ENCODE measurements at places on chromosomes 2 and 18. TPM values are rescaled to one million over a fixed set of nuclear protein-coding genes. Genes with fewer than 3 reads are reported as not detected.

DNA sequence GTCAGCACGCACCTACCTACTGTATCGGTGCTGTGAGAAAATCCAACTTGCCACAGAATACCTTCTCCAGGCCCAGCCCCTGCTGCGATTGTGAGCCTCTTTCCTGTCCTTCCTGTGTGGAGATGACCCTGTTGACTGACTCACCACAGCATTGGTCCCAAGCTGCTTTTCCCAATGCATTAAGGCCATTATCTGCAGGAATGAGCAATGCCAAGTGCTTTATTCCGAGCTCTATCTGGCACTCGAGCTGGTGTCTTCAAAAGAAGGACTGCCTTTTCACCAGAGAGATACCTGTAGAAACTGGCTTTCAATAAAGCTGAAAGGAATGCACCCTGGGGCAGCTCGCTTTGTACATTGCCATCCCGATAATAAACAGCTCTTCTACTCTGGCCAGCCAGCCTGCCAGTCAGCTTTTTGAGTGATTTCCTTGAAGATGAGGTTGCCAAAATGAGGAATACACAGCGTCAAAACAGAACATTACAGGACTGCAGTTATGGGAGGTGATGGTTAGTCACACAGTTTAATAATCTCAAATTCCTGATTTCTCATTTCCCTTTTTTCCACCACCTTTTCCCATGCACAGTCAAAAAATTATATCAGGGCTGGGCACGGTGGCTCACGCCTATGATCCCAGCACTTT lies 8.3 kb upstream of the RNF103 start:
- DNase-seq = no peak

DNA sequence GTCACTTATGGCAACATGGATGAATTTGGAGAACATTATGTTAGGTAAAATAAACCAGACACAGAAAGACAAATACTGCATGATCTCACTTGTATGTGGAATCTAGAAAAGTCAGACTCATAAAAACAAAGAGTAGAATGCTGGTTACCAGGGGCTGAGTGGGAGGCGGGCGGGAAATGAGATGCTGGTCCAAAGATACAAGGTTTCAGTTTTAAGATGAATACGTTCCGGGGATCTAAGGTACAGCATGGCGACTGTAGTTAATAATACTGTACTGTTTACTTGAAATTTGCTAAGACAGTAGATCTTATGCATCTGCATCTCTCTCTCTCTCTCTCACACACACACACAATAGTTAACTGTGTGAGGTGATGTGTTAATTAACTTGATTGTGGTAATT lies 14.2 kb downstream of the FAM110C start:
- DNase-seq = no peak

DNA sequence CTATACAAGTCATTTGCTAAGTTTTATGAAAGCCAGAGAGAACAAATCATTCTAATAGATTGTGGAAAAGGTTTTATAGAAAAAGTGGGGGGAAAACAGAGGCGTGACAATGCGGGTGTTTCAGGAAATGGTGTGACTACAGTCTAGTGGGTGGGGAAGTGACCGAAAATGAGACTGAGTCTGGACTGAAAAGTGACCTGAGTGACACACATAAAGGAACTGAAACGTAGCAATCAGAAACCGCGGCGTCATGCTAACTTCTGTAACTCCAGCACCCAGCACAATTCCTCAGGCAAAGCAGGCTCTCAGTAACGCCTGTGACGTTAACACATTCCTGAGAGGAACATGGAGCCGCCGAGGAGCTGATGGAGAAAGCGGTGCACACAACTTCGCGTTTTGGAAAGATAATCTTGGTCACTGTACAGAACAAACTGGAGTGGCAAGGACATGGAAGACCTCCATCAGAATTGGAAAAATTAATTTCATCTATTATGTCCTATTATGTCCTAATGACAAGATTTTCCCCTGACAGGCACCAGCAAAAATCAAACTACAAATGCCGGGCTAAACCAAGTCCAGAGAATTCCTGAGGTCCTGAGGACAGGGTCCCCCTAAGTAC lies 1.4 kb upstream of the CD226 start:
- DNase-seq = no peak

DNA sequence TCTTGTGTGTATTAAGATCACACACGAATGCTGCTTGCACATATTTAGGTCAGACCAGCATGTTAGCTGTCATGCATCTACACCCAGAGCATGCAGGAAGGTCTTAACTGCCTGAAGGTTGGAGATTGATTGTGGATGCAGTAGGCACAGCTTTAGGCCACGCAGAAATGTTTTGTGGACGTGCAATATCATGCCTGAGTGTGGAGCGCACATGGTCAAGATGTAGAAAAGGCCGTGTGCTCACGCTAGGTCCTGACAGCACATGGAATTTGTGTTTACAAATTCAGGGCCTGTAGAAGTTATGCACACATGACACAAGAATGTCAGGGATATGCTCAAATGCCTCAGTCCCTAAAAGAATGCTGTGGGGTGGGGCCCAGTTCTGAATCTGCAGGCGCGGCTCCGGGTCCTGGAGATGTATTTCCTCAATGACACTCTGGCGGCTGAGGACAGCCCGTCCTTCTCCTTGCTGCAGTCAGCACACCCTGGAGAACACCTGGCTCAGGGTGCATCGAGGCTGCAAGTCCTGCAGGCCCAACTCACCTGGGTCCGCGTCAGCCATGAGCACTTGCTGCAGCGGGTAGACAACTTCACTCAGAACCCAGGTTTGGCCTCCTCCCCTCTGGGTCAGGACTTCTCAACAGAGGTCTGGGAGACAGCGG lies 27.9 kb downstream of the MARCO start:
- no peak for DNase-seq

- no peak for DNase-seq
These were observed 670.7 kb upstream of the ZNF804A start for GRCh38 chr2:183927406-183928325.

DNA sequence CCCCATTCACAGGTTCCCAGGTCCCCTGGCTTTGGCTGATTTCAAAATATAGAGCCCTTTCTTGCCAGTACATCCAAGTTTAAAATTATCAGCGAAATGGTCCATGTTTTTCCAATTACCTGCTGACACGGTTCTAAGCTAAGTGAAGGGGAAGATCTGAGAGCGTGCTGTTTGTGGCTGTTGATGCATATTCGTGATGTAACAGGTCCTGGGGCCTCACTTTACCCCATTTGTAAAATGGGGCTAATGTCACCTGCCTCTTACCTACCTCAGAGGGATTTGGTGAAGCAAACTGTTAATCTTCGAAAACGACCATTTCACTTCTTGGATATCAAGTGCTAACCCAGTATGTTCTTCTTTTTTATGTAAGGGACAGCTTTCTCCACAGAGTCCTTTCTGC lies 33.0 kb downstream of the SLC1A4 start:
- DNase-seq = no peak

DNA sequence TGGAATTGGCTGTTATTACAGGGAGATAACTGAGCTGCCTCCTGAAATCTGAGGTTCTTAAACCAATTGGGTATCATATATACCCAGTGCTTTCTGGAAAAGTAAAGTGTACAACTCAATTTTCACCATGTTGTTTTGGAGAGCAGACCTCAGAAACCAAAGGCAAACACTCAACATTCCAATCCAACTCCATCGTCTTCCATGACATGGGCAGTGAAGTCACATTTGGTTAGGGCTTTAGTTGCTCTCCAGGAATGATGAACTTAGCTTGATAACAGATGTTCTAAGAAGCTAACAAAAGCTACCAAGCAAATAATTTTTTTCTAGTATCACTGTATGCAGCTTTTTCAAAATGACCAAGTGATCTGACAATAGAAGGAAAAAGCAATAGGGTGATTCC lies 107.0 kb upstream of the SLC35G4 start:
- no peak for DNase-seq

Gene ACADL
- 0.15 TPM for total RNA-seq

Gene HOXD13
- 32.7 TPM for total RNA-seq

Gene WDSUB1
- total RNA-seq = 11.9 TPM

Gene ITPRIPL1
- total RNA-seq = 23.9 TPM

Gene HIBCH
- 45.7 TPM for total RNA-seq

Gene PSMA8
- not detected for total RNA-seq

Gene ADNP2
- 27.5 TPM for total RNA-seq

Gene TEX44
- total RNA-seq = not detected
